ENCODE measurements at places on chromosomes 4 and X. TPM values are rescaled to one million over a fixed set of nuclear protein-coding genes. Genes with fewer than 3 reads are reported as not detected.
A peak's percentile ranks its signal among the peaks of the same experiment; 100 is the strongest.

- H3K4me1 ChIP-seq = no peaks in the 10 kb centered on the region
- no peak overlapping the region for H3K4me3 ChIP-seq
- no peak overlapping the region for H3K27ac ChIP-seq
- H3K36me3 ChIP-seq = no peaks in the 10 kb centered on the region
These were observed 56.6 kb upstream of the PACRGL start for GRCh38 chr4:20643631-20644030.

- H3K36me3 ChIP-seq = peaks cover 29% of the 10 kb centered on the region
- peaks cover 19% of the 10 kb centered on the region for H3K4me1 ChIP-seq
These were observed at the start of gene OCIAD1 for GRCh38 chr4:48830706-48831531. OCIAD1 (plus strand) TSS chr4:48831088; CDS start chr4:48832625, 1,537 bp downstream.

DNA sequence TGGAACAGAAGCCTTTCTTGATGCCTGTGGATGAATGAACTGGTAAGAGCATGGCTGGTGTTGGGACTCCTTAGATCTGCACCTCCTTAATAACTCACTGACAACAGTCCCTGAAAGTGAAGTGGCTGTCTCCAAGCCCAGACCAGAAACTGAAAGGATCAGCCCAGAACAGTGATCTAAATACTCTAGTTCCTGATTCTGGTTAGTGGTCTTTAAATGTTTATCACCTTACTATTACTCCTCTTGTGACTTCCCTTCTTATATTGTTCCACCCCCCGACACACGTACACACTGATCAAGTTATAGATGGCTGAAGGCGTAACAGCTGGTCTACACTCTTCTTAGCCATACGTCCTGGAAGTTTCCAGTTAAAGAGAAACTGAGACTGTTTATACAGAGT is 33.8 kb upstream of the ARMCX2 start:
- peaks cover 12% of the 10 kb centered on the region for H3K27me3 ChIP-seq
- H3K4me3 ChIP-seq = no peak overlapping the region
- H3K36me3 ChIP-seq = no peaks in the 10 kb centered on the region
- no peak for DNase-seq
- no peaks in the 10 kb centered on the region for H3K4me1 ChIP-seq

Gene RADX
- total RNA-seq = 0.20 TPM

DNA sequence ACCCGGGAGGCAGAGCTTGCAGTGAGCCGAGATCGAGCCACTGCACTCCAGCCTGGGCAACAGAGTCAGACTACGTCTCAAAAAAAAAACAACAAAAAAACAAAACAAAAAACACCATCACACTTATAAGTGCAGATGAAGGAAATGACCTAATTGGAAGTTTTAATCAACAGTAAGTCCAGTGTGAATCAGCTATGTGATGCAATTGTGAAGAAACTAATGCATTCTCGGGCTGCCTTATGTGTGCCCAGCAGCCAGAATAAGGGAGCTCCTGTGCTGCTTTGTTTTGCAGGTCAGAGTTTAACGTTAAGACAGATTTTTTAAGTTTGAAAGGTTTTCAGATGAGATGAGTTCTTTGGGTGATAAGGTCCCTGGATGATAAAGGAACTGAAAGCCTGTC is 10.8 kb downstream of the DAPP1 start:
- no peaks in the 10 kb centered on the region for H3K27me3 ChIP-seq
- H3K4me1 ChIP-seq = peaks cover 24% of the 10 kb centered on the region
- no peaks in the 10 kb centered on the region for H3K36me3 ChIP-seq
- H3K27ac ChIP-seq = peak overlapping the region; percentile 33
- no peak overlapping the region for H3K4me3 ChIP-seq

- H3K27me3 ChIP-seq = no peaks in the 10 kb centered on the region
- no peak overlapping the region for H3K27ac ChIP-seq
- no peak overlapping the region for H3K4me3 ChIP-seq
- no peaks in the 10 kb centered on the region for H3K4me1 ChIP-seq
These were observed 185.6 kb downstream of the RAP1GDS1 start for GRCh38 chr4:98446499-98447375.

- no peak overlapping the region for H3K4me3 ChIP-seq
- H3K4me1 ChIP-seq = no peaks in the 10 kb centered on the region
- no peak overlapping the region for H3K27ac ChIP-seq
- no peaks in the 10 kb centered on the region for H3K36me3 ChIP-seq
- no peaks in the 10 kb centered on the region for H3K27me3 ChIP-seq
- no peak for DNase-seq
These were observed 16.0 kb downstream of the IGFBP7 start for GRCh38 chr4:57093845-57094831.

DNA sequence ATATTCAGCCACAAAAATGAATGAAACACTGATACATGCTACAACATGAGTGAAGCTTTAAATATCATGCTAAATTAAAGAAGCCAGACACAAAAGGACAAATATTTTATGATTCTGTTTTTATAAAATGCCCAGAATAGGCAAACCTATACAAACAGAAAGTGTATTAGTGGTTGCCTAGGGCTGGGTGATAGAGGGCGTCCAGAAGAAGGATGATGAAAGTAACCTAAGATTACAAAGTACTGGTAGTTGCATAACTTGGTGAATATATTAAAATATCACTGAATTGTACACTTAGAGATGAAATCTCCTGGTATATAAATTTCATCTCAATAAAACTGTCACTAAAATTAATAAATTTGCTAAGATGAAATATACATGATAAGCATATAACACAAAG is 67.5 kb downstream of the FBXW7 start:
- no peak overlapping the region for H3K27ac ChIP-seq
- H3K4me1 ChIP-seq = no peaks in the 10 kb centered on the region
- H3K36me3 ChIP-seq = no peaks in the 10 kb centered on the region
- H3K27me3 ChIP-seq = no peaks in the 10 kb centered on the region
- no peak overlapping the region for H3K4me3 ChIP-seq

Gene MSANTD1
- 3.4 TPM for total RNA-seq

GRCh38 chrX:15014281-15014680 is 141.1 kb downstream of the MOSPD2 start:
- H3K4me1 ChIP-seq = no peaks in the 10 kb centered on the region
- H3K36me3 ChIP-seq = no peaks in the 10 kb centered on the region
- H3K27me3 ChIP-seq = no peaks in the 10 kb centered on the region
- no peak overlapping the region for H3K4me3 ChIP-seq
- H3K27ac ChIP-seq = no peak overlapping the region

GRCh38 chr4:41598580-41598979 is 60.6 kb downstream of the LIMCH1 start:
- no peak for DNase-seq
- no peaks in the 10 kb centered on the region for H3K27me3 ChIP-seq
- H3K4me1 ChIP-seq = peaks cover 46% of the 10 kb centered on the region
- H3K36me3 ChIP-seq = 0 out of 2 replicates have a peak, but pooled peaks cover 4% of the 10 kb centered on the region
- H3K4me3 ChIP-seq = no peak overlapping the region

GRCh38 chr4:86910820-86911684 is 18.8 kb upstream of the C4orf36 start:
- no peaks in the 10 kb centered on the region for H3K27me3 ChIP-seq
- H3K36me3 ChIP-seq = no peaks in the 10 kb centered on the region
- H3K4me3 ChIP-seq = no peak overlapping the region
- no peak overlapping the region for H3K27ac ChIP-seq

DNA sequence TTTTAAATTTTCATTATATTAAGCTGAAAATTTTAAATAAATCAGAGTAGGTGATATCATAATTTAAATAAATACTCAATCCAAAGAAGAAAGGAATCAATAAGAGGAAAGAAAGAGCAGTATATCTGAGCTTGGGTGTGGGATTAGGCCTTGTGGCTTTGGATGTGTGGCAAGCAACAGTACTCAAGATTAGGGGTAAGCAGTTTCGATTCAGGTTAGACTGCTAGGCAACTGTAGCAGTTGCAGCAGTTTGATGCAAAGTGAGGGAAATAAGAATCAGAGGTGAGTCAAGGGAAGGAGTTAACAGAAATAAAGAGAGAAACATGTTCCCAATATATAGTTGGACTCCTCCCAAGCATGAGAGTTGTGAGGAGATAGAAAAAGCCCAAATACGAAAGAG is 599.6 kb upstream of the KLHL4 start:
- H3K36me3 ChIP-seq = no peaks in the 10 kb centered on the region
- H3K27me3 ChIP-seq = no peaks in the 10 kb centered on the region
- H3K4me3 ChIP-seq = no peak overlapping the region
- no peak for DNase-seq

DNA sequence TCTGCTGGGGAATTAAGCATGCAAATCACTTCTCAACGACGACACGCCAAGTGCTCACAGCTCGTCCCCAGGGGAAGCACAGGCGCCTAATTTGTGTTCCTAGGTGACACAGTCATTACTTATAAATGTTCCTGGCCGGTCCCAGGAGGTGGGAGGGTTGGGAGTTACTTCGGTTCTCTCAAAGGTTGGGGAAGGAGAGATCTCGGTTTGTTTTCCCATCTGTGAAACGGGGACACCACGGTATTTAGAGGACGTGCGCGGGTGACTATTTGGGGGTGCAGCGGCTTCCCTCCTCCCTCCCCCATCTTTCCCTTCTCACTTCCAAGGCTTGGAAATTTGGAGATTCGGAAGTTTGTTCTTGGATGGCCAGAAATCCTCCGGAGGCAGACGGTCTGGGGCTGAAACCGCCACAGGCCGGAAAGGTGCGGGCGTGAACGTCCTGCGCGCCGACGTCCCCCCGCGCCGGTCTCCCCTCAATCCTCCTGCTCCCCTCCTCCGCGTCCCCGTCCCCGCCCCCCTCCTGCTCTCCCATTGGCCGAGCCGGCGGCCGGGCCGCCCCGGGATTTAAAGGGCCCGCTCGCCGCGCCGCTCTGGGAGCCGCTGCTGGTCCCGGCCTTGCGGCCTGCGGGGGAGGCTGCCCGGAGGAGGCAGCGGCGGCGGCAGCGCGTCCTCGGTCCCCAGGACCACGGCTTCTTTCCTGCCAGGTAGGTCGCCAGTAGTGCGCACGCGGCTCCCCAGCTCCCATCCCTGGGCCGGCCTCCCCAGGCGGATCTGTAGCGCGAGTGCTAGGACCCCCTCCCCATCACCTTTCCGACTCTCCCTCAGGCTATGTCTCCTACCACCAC is at the start of gene PORCN:
PORCN (plus strand) TSS at position 593 of the 845 bp plus-strand sequence. CDS start 829 bp downstream, outside the sequence.
- no peaks in the 10 kb centered on the region for H3K36me3 ChIP-seq
- H3K4me3 ChIP-seq = peak within 1 kb of the TSS; percentile 56
- H3K27me3 ChIP-seq = no peaks in the 10 kb centered on the region
- DNase-seq = peak; percentile 48
- H3K27ac ChIP-seq = peak within 1 kb of the TSS; percentile 77

DNA sequence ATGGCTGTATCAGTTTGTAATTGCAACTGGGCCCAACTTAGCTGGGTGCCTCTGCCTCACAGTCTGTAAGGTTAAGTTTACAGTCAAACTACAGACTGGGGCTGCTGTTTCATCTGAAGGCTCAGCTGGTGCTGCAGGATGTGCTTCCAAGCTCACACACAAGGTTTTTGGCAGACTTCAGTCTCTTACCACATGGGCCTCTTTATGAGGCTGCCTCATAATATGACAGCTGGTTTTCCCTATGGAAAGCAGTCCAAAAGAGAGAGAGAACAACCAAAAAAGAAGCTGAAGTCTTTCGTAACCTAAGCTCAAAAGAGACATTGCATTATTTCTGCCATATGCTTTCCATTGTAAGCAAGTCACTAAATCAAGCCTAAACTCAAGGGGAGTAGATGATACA is 271.7 kb downstream of the DCTD start:
- DNase-seq = no peak
- H3K4me3 ChIP-seq = no peak overlapping the region
- peaks cover 5% of the 10 kb centered on the region for H3K27me3 ChIP-seq
- no peaks in the 10 kb centered on the region for H3K36me3 ChIP-seq
- no peaks in the 10 kb centered on the region for H3K4me1 ChIP-seq
- H3K27ac ChIP-seq = no peak overlapping the region

Gene GLOD5
- not detected for total RNA-seq

DNA sequence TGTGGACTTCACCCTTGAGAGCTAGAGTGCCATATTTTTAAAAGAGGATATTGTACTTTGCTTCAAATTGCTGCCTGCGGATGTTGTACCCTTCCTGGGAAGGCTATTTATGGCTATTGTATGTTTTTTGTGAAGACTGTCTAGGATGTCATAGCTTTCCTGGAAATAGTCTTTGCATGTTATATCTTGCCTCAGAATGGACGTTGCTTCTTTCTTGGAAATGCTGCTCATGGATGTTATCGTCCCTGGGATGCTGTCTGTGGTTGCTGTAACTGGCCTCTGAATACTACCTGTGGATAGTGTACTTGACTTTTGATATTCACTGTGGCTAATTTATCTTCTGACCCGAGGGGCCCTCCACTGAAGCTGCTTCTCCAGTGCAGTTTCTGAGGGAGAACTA is 146.8 kb downstream of the ENOX2 start:
- H3K27ac ChIP-seq = no peak overlapping the region
- H3K36me3 ChIP-seq = no peaks in the 10 kb centered on the region
- DNase-seq = no peak
- H3K4me3 ChIP-seq = no peak overlapping the region

DNA sequence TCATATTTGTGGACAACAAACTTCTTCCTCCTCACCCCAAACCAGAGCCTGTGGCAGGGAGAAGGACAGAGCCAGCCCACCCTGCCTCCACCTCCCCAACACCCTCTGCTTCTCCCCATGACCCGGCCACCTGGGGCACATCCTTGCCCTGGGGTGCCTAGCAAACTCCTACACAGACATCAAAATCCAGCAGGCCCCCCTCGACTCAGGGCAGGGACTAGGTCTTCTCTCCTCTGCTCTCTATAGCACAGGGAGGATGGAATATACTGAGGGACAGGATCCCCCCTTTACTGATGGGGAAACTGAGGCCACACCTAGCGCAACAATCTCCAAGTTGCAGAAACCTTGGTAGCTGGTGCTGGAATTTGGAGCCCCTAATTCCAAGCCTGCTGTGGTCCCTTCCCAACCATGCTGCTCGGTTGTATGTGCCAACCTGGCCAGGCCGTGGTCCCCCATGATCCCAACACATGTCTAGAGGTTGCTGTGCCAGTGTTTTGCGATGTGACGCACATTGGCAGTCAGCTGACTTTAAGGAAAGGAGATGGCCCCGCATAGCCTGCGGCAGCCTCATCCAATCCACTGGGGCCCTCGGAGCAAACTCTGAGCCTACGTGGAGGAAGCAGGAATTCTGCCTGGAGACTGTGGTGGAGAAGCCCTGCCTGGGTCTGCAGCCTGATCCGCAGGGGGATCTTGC is 53.9 kb upstream of the ADRA2C start:
- H3K4me1 ChIP-seq = no peaks in the 10 kb centered on the region
- H3K27me3 ChIP-seq = peaks cover 69% of the 10 kb centered on the region
- H3K4me3 ChIP-seq = no peak overlapping the region
- H3K36me3 ChIP-seq = no peaks in the 10 kb centered on the region
- DNase-seq = no peak

DNA sequence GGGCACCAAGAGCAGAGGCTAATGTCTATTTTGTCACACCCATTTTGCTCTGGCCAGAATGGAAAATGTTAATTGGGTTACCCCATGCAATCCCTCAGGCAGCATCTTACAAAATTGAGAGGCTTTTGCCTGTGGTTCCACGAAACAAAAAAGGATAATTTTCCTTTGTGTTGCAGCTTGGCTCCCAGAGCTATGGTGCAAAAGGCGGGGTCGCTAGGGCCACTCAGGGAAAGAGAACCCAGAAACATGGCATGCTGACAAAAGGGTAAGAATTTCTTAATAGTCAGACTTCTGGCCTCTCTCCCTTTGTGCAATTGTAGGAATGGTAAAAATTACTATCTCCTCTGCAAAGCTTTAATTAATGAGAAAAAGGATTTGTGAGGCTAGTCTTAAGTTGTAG is 119.6 kb upstream of the BANK1 start:
- no peaks in the 10 kb centered on the region for H3K4me1 ChIP-seq
- no peaks in the 10 kb centered on the region for H3K27me3 ChIP-seq
- no peak overlapping the region for H3K27ac ChIP-seq
- no peak for DNase-seq

Gene MEPE
- not detected for total RNA-seq

Gene CNGA1
- total RNA-seq = 1.4 TPM

Gene MAP7D2
- not detected for total RNA-seq

Gene FGF5
- not detected for total RNA-seq

- no peak overlapping the region for H3K27ac ChIP-seq
- DNase-seq = no peak
- H3K36me3 ChIP-seq = no peaks in the 10 kb centered on the region
- H3K4me1 ChIP-seq = no peaks in the 10 kb centered on the region
- no peaks in the 10 kb centered on the region for H3K27me3 ChIP-seq
- H3K4me3 ChIP-seq = no peak overlapping the region
These were observed 441.6 kb downstream of the SLITRK2 start for GRCh38 chrX:146259207-146259606.

Data from PC-9 (cell line).